ENCODE measurements at places on chromosomes 11 and 22.

GRCh38 chr11:134727636-134728035 lies 315.6 kb upstream of the B3GAT1 start:
- DNase-seq, result no peak

DNA sequence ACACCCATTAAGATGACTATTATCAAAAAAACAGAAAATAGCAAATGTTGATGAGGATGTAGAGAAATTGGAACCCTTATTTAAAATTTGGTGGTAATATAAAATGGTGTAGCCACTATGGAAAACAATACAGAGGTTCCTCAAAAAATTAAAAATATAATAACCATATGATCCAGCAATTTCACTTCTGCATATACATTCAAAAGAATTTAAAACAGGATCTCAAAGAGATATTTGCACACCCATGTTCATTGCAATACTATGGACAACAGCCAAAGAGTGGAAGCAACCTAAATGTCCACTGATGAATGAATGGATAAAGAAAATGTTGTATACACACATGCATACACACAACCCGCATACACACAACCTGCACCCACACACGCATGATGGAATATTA lies 102.2 kb downstream of the FAM168A start:
- DNase-seq, result no peak

DNA sequence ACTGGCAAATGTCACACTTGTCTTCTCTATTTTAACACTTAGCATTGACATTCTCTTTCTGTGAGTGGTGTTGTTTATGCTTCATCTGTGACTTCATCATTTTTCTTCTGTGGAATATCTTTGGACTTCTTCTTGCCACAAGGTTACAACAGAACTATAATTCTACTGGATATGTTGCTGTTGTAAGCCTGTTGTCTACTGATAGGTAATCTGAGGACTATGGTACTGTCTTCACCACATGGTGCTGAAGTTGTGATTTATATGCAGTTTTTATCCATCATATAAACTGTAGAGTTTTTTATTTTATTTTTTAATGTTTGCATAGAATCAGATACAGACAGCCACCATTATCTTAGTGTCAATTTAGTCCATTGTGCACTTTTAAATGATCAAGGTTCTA lies 622.2 kb upstream of the CNTN5 start:
- no peak for DNase-seq

DNA sequence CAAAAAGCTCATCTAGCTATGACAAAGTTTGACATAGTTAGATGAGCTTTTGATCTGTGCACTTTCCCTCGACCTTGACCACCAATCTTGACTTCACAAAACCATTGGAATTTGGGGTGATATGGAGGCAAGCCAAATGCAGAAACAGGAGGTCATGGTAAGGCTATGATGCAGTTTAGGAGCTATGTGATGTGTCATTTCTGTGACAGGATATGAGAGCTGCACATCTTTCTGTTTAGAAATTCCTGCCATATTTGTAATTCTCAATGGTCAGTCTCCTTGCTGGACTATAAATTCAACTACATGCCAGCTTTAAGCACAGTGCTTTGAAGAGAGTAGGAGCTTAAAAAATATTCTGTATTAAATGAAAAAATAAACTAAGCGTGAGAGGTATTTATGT lies 12.9 kb downstream of the OR51B6 start:
- no peak for DNase-seq

- no peak for DNase-seq
Observed at GRCh38 chr22:30858976-30859713, 109.4 kb downstream of the MORC2 start.

- no peak for DNase-seq
Observed at GRCh38 chr11:59767225-59767611, 12.0 kb downstream of the STX3 start.

- DNase-seq, result peak; percentile 76
Observed at GRCh38 chr22:41983513-41984405, 14.5 kb downstream of the SEPTIN3 start.

All from trophoblast cell (in vitro differentiated cells and primary cell).